ENCODE measurements at places on chromosomes 4 and X. TPM values are rescaled to one million over a fixed set of nuclear protein-coding genes. Genes with fewer than 3 reads are reported as not detected.

Gene FAM50A
- 37.8 TPM for total RNA-seq

Gene CLDN34
- 0.29 TPM for total RNA-seq

GRCh38 chrX:121036137-121036536 lies 11.3 kb upstream of the GLUD2 start:
- DNase-seq: no peak

DNA sequence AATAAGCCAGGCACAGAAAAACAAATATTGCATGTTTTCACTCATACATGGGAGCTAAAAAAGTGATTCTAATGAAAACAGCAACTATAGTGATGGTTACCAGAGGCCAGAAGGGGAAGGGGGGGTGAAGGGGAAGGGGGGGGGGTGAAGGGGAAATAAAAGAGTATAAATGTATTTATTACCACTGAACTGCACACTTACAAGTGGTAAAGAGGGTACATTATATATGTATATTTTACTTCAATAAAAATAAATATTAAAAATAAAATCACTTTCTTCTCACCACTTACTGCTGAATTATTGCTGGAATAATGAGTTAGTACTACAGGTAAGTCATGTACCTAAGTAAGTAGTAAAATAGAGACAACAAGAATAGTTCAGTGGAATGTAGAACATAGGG lies 2.1 kb upstream of the VCX3B start:
- no peak for DNase-seq

Gene SSX3
- not detected for total RNA-seq

Measured in RPMI7951 (cell line).